ENCODE measurements at places on chromosomes 7 and 10.

DNA sequence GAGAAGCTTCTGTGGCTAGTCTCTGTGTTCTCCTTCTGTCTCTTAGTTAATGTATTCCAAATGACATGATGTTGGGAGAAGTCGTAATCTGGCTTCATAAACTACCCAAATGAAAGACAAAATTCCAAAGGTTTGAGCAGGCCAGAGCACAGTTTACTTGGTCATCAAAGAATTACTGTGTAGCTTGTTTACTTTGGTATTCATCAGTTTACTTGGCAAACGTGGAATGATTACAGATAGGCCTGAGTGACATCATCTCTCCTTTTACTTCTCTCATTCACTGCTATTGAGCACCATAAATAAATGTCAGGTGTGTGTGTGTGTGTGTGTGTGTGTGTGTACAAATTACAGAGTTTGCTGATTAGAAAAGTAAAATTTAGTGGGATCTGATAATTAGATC lies 327.3 kb downstream of the PHTF2 start:
- DNase-seq = no peak

- DNase-seq = no peak
Observed at GRCh38 chr10:92691591-92692079, 1.9 kb downstream of the HHEX start.

DNA sequence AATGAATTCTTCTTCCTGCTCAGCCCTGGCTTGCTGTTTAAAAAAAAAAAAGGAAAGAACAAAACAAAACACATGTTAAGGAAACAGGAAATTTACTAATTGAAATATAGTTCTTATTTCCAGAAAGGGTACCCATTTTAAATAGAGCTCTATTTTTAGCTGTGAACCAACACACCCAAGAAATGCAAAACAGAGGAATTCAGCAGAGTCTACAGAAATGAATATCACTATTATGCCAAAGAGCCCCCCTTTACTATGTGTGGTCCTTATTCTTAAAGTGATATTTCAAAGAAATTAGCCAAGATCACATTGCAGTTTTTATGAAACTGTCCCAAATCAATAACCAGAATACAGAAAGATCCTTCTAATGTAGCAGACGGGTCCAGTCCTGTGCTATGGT lies 53.7 kb downstream of the CCDC6 start:
- DNase-seq = no peak

DNA sequence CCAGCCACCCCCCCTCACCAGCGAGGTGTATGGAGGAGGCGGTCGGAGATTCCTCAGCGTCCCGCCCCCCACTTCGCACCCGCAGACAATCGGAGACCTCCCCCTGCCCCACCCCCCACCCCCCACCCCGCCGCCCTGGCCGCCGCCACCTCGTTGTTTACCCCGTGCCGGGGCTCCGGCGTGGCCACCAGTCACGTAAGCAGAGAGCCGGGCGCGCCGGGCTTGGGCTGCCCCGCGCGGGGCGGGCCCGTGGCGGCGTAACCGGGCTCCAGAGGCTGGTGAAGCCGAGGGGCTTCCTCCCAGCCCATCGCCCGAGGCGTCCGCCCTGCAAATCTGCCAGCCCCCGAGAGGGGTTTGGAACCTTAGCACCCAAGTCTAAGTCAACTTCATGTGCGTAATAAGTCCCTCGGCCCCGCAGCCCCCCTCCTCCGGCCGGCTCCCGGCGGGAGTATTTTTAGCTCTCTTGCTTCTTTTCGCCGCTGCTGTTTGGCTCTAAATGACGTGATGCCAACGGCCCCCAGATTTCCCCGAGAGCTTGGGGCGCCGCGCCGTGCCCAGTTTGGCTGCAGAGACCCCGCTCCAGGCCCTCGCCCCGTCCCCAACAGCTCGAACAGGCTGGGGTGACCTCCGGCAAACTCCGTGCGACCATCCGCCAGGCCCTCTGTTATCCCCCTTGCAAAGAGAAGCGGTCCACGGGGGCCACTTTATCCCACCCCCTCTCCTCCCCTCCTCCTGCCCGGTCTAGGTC lies 2.7 kb downstream of the MXI1 start:
- DNase-seq = no peak

GRCh38 chr10:3911713-3912442 lies 126.9 kb upstream of the KLF6 start:
- DNase-seq = no peak

DNA sequence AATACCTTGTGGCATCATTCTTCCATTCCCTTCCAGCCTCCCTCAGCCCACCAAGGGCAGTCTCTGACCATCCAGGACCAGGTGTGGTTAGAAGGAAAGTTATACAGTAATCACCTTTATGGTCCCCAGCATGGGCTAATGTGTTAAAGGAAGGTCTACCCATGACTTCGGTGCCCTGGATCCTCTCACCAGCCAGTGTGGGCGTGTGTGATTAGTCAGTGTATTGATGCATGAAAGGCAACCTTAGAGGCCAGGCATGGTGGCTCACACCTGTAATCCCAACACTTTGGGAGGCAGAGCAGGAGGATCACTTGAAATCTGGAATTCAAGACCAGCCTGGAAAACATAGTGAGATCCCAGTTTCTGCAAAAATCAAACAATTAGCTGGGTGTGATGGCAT lies 88.9 kb downstream of the APBB1IP start:
- no peak for DNase-seq

DNA sequence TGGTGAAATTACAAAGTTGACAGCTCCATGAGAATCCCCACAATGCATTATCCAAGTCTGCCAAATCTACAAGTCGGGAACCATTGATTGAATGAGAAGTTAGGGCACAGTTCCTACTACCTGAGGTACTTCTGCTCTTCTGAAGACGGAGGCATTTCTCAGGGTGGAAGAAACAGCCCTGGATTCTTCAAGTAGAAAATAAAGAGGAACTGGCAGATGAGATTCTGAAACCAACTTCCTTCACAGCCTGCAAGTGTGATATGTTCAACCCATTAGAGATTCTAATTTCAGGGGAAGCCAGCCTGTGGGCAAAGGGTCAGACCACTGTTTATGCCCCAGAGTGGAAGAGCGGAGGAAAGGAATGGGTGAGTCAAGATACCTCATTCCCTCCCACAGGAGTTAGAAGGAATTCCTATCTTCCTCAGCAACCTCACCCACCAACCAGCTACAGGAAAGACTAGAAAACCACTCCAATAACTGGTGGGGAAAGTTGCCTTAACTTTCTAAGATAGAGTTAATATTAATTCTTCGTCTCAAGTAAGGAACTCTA lies 50.5 kb upstream of the BMPER start:
- no peak for DNase-seq

DNA sequence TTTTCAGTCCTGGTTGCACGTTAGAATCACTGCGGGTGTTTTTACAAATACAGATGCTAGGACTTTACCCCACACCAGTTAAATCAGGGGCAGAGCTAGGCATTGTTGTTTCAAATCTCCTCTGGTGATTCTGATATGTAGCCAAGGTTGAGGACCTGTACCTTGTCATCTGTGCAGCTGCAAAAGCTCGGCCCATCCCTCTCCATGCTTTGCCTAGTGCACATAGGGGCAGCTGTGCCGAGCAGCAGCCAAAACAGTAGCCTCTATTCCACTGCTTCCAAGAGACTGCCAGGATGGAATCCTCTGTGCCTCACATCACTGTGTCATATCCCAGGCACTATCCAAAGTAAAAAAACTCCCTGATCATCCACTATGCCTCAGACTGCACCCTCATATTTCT lies 181.3 kb downstream of the CDK14 start:
- no peak for DNase-seq

DNA sequence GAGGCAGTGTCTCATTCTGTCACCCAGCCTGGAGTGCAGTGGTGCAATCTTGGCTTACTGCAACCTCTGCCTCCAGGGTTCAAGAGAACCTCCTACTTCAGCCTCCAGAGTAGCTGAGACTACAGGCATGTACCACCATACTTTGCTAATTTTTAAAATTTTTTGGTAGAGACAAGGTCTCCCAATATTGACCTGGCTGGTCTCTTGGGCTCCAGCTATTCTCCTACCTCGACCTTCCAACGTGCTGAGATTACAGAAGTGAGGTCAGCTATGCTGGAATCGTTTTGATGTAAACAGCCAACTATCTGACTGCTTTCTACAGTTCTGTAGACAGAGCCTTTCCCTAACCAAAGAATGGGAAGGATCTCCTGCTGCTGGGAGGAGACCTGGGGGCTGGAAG lies 375.8 kb downstream of the GATA3 start:
- no peak for DNase-seq

DNA sequence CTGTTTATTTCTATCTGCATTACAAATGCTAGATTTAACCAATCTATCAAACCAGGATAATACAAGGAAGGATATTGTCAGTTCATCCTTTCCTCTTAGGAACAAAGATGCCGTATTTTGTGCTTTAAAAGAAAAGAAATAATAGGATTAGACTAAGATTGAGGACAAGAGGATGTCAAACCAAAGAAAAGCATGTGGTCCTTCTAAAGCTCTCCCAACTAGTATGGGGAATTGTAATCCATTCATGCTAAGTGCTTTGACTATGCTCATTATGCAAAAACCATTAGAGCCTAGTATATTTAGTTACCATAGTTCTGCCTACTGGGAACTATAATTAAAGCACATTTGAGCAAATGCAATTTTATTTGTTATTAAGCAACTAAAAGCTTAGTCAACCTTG lies 280.2 kb downstream of the GRM8 start:
- no peak for DNase-seq

DNA sequence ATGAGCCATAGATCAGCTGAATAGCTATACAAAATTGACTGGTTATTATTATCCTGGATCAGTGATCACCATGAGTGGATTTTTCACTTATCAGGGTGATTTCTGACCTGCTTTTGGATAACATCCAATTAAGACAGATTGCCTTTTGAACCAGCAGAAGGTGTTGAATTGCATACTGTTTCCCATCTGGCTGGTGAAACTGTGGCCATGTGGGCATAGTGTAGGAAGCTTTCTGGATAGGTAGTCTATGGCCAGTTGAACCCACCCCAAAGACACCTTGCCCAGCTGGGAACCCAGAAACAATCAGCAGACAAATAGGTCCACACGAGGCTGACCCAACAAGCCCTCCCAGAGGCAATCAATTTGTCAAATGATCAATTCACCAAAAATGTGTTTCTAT lies 29.3 kb downstream of the DNAJC12 start:
- no peak for DNase-seq

DNA sequence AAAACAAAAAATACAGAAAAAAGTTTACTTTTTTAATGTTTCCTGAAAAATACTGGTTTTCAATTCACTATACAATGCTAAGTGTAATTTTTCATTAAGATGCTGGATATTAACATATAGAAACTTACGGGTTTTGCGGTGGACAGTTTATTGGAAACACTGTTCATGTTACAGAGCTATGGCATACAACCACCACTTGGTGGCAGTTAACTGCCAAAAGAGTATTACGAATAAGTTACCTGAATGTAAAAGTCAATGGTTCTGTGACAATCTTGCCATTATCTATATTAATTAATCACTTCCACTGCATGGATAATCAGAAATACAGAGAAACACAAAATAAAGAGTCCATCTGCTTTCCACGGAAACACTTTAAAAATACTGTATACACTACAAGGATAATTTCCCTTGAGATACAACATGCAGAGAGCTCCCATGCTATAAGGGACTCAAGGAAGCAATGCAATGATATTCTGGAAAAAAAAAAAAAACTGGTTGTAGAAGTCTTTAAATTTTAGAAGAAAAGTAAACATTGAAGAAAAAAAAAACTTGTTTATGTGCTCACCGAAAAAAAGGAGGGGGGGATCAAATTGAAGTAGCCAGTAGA lies 97.0 kb downstream of the TPK1 start:
- peak; percentile 57 for DNase-seq

GRCh38 chr10:4947635-4948596 lies 15.3 kb upstream of the AKR1C1 start:
- no peak for DNase-seq

- no peak for DNase-seq
Observed at GRCh38 chr10:52883996-52884871, 111.7 kb upstream of the MBL2 start.

GRCh38 chr7:157577061-157577460 lies 240.3 kb downstream of the DNAJB6 start:
- DNase-seq = no peak

DNA sequence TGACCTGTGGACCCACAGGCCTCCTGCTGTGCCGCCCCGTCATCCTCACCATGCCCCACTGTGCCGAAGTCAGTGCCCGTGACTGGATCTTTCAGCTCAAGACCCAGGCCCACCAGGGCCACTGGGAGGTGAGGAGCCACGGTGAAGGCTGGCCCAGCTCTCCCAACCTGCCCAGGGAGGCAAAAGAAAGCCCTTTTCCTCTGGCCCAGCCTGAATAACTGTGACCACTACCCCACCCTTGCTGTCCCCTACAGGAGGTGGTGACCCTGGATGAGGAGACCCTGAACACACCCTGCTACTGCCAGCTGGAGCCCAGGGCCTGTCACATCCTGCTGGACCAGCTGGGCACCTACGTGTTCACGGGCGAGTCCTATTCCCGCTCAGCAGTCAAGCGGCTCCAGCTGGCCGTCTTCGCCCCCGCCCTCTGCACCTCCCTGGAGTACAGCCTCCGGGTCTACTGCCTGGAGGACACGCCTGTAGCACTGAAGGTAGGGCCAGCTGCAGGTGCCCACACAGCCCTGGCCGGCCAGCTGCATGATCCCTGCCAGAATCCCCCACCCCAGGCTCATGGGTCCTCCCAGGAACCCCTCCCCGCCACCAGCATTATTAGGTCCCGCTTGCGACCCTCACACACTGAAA lies 25.5 kb upstream of the SLC29A3 start:
- DNase-seq = no peak

GRCh38 chr10:103350175-103350516 lies 794 bp downstream of the PCGF6 start:
- no peak for DNase-seq

GRCh38 chr10:10092581-10092980 lies 925.1 kb upstream of the CELF2 start:
- DNase-seq = no peak

Measured in CD4-positive, alpha-beta T cell treated with Interleukin-4 for 4 hours (primary cell).